ENCODE measurements at places on chromosomes 7 and 10.

- DNase-seq = no peak
Observed at GRCh38 chr7:92076509-92076908, 57.8 kb downstream of the CYP51A1 start.

DNA sequence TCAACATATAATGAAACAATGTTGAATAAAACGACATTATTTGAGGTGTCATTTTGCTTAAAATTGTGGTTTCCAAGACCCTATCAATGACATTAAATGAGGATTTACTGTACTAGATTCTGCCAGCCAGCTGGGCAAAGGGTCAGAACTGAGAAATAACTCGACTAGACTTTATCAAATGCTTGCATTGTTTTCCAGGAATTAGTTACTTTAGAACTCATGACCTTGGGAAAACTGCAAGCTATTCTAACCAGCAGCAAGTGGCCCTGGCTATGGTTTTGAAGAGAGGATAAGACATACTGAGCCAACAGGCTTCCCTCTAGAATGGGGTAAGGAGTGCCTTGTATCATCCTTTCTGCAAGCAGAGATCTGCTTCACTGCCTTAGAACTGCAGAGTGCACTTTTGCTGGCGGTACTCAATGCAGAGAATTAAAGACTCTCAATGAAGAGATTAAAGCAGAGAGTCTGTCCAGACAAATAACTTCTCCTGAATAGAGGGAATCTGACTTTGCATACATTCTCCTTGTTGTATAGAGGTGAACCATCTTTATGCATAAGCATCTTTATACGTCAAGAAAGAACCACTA is 281.5 kb downstream of the ARL4A start:
- DNase-seq = no peak

DNA sequence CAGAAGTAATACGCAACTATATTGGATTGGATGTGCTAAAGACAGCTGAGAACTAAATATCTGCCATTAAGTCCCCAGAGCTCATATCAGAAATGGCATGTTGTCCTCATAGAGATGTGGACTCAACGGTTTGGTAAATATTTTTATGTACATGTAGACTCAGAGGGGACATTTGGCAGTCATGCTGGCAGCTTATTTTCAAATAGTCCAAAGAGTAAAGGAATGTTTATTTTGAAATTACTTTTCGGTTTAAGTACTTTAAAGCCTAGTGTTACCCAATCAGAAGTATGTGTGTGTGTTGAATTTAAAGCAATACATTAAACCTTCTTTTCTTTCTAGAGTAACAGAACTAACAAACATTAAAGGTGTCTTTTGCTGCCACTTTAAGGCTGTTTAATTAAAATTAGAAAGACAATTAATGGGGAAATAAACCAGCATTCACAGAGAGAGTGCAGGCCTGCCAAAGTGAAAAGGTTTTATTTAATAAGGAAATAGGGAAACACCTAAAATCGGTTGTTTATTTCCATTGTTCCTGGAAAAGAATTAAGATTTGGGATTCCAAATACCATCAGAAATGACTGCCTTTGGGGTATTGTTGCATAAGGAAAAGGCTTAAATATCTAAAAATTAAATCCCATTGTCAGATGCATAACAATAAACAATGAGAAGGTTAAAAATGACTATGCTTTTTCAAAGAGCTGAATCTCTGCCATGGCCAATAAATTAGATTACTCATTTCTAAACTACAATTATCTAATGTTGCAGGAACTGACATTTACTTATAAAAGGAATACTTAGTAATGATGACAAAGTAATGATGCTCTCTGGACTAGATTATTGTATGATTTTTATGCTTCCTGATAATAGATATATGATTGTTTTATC is 113.4 kb upstream of the AHR start:
- no peak for DNase-seq

- DNase-seq = no peak
Observed at GRCh38 chr7:41885748-41886147, 182.9 kb upstream of the INHBA start.
